ENCODE measurements at places on chromosomes 2 and 18. TPM values are rescaled to one million over a fixed set of nuclear protein-coding genes. Genes with fewer than 3 reads are reported as not detected.

The ZNF804A gene
- 0.09 TPM for total RNA-seq

GRCh38 chr18:33596178-33596854, 18.3 kb downstream of the ASXL3 start:
- H3K27me3 ChIP-seq, result no peaks in the 10 kb centered on the region
- peaks cover 14% of the 10 kb centered on the region for H3K4me1 ChIP-seq
- H3K27ac ChIP-seq, result no peak overlapping the region
- H3K36me3 ChIP-seq, result no peaks in the 10 kb centered on the region
- DNase-seq, result no peak

DNA sequence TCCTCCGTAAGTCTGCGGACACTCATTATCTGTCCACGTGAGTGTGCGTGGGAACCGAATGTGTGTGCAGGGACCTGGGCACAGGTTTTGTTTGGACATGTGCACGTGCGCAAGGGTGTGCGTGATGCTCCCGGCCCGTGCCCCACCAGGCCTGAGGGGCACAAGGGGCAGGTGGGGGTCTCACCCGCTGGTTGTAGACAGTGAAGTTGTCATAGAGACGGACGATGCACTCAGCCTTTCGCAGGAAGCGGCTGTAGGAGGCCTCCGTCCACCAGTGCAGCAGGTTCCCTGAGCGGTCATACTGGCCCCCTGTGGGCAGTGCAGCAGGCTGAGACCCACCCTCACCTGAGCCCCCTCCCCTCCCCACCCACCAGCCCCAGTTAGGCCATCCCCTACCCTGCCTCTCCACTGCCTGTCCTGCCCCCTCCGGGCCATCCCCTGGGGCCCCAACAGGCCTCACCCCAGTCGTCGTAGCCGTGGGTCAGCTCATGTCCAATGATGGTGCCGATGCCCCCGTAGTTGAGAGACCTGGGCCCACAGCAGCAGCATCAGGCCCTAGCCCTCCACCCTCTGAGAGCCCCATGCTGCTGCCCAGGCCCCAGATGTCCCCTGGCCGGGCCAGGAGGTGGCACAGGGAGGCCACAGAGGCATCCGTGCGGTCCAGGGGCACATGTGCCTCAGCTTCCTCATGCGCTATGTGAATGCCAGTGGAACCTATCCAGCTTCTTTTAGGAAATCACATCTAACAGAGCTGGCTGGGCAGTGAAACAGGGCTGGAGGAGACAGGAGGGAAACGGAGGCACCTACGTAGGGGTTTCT, 6.1 kb downstream of the ECEL1 start:
- H3K27me3 ChIP-seq, result peaks cover 88% of the 10 kb centered on the region
- no peaks in the 10 kb centered on the region for H3K36me3 ChIP-seq
- no peak overlapping the region for H3K4me3 ChIP-seq
- no peak overlapping the region for H3K27ac ChIP-seq

DNA sequence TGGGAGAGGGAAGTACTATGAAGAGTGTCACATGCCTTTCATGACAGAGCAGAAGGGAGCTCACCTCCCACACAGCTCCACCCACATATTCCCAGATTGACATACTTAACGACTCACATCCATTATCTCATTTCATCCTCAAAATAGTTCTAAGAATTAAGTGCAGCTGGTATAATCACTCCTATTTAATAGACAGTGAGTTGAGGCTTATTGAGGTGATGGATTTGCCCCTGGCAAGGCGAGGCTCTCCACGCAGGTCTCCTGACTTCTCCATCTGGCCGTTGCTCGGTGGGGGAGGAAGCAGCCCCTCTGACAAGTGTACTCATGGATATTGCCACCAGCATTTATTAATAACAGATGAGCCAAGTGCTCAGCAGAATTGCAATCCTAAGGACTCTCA, 81.4 kb downstream of the TGOLN2 start:
- H3K27me3 ChIP-seq, result peaks cover 22% of the 10 kb centered on the region
- H3K36me3 ChIP-seq, result no peaks in the 10 kb centered on the region
- H3K27ac ChIP-seq, result no peak overlapping the region
- no peak overlapping the region for H3K4me3 ChIP-seq

DNA sequence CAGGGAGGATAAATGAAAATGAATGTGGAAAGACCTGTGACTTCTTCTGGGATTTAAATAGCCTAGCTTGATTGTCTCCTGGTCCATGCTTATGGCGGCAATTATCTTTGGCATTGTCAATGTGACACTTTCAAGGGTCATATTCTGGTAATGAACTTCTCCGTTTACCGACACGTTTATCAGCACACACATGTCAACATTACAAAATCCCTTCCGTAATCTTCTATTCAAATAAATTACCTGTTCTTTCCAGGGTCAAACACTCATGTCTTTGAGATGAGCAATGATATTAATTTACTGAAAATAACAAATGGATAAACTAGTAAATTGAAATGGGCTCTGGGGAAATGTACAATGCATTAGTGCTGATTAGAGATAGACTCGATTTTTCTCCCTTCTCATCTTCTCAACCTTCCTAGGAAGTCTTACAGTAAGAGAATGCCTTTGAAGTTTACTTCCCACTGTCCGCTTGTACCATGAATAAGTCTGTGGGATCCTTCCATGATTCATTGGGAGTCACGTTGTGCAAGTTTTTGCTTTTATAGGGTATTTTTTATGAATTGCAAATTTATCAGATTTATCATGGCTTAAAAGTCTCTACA, 646.3 kb upstream of the LRATD1 start:
- no peak overlapping the region for H3K27ac ChIP-seq
- no peaks in the 10 kb centered on the region for H3K27me3 ChIP-seq
- H3K36me3 ChIP-seq, result no peaks in the 10 kb centered on the region
- DNase-seq, result no peak
- no peak overlapping the region for H3K4me3 ChIP-seq
- H3K4me1 ChIP-seq, result no peaks in the 10 kb centered on the region

DNA sequence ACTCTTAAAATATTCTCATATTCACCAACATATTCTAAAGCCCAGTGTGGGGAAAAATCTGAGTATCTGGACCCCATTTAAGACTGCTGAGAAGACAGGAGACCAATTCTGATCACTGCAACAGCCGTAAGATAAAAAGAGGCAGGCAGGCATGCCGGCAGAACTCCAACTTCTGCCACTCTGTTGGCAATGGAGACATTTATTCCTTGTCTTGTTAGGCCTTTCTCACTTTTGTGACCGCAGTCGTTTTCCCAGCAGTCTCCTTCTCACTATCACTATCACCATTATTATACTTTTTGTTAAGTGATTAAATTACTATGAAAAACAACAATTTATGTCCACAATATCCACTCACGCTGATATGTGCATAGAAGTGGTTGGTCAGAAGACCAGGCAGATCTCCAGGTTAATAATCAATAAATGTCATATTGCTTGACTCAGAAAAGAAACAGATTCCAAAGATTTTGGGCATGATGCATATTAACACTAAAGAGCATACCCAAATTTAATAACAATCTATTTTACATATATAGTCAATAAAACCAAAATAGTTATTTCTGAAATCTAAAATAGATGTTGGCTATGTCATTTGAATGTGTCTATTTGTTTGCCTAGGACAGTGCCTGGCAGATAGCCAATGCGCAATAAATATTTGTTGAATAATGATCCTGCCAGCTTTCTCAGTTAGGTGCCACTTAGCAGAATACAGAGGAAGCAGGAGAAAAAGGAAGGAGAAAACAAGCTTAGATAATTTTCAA, 38.2 kb downstream of the SESTD1 start:
- no peaks in the 10 kb centered on the region for H3K27me3 ChIP-seq
- no peak overlapping the region for H3K4me3 ChIP-seq
- peaks cover 5% of the 10 kb centered on the region for H3K36me3 ChIP-seq
- H3K4me1 ChIP-seq, result peaks cover 51% of the 10 kb centered on the region

The CFAP221 gene
- 9.5 TPM for total RNA-seq

- no peak overlapping the region for H3K27ac ChIP-seq
- H3K27me3 ChIP-seq, result no peaks in the 10 kb centered on the region
- H3K4me1 ChIP-seq, result peaks cover 13% of the 10 kb centered on the region
- no peak for DNase-seq
- no peaks in the 10 kb centered on the region for H3K36me3 ChIP-seq
These were observed 500.5 kb upstream of the SYT4 start for GRCh38 chr18:43777636-43778304.

The VSNL1 gene
- total RNA-seq, result not detected

Data from Calu3 (cell line).